Central memory CD4-positive, alpha-beta T cell (primary cell): ENCODE measurements at places on chromosomes 2 and 18.

- no peak for DNase-seq
Measured at GRCh38 chr18:62741584-62741983, 26.2 kb downstream of the PHLPP1 start.

- DNase-seq = no peak
Measured at GRCh38 chr2:9950521-9951271, 797 bp upstream of the GRHL1 start.

- DNase-seq = no peak
Measured at GRCh38 chr2:130911996-130912395, 75.3 kb downstream of the ARHGEF4 start.

DNA sequence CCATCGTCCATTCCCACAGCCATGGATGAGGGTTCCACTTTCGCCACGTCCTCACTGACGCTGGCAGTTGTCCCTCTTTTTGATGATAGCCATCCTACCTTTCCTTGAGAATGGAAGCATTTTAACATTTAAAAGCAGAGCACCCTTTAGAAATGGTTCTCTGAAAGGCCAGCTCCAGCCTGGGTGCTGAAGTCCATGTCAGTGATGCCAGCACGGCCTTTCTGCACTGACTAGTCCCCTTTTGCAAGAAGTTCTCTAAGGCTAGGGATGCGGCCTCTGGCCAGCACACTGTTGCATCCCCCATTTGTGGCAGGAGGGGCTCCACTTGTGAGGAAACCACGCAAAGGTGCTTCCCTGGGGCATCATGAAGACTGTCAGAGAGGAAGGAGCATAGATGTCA lies 203.5 kb downstream of the MGAT5 start:
- no peak for DNase-seq

GRCh38 chr18:63907664-63908063 lies at the start of gene SERPINB10:
TSS of gene SERPINB10 (plus strand) at chr18:63907958. CDS start at chr18:63915511, 7,553 bp downstream.
- DNase-seq = no peak

- no peak for DNase-seq
Measured at GRCh38 chr18:57753063-57753462, 50.1 kb downstream of the ATP8B1 start.

DNA sequence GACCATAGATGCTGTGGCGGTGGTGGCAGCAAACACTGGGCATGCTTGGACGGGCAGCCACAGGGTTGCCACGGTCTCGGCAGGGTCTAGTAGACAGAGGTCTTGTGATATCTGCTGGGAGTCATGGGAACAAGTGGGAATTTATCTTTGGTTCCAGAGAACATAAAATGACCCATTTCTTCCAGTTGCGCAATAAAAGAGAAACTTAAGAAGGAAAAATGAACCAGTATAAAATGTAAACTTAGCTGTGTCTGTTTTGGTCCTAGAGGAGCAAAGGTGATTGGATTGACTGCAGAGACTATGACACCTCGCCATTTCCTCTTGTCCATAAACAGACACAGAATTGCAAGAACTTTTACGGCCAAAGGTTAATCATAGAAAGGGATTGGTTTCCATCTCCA lies 132.6 kb upstream of the RBBP8 start:
- no peak for DNase-seq

- no peak for DNase-seq
Measured at GRCh38 chr2:229642371-229642770, 72.0 kb downstream of the DNER start.

- no peak for DNase-seq
Measured at GRCh38 chr18:34871435-34871834, 161.3 kb downstream of the DTNA start.

DNA sequence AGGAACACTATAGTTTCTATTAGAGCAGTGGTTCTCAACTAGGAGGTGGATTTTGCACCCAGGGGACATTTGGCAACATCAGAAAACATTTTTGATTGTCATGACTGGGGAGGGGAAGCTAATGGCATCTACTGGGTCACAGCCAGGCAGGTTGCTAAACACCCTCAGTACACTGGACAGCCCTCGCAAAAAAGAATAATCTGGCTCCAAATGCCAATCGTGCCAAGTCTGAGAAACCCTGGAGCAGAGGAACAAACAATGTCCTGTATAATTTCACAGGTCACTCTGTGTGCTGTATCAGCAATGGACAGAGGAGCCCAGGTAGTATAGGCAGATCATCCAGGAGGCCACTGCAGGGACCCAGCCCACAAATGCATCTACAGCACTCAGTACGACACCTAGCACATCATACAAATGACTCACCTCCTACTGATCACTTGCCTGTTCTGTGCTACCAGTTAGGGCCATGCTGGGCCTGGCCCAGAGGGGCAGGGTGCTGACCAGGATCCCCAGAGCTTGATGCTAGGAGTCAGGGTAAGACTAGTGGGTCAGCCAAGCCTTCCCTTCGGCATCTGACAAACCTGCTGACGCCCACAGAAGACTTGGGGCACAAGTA lies 37.6 kb downstream of the SFXN5 start:
- DNase-seq = no peak

- DNase-seq = no peak
Measured at GRCh38 chr2:176692533-176692932, 423.3 kb downstream of the MTX2 start.

GRCh38 chr2:135942936-135943688 lies 42.3 kb downstream of the DARS1 start:
- DNase-seq = no peak

DNA sequence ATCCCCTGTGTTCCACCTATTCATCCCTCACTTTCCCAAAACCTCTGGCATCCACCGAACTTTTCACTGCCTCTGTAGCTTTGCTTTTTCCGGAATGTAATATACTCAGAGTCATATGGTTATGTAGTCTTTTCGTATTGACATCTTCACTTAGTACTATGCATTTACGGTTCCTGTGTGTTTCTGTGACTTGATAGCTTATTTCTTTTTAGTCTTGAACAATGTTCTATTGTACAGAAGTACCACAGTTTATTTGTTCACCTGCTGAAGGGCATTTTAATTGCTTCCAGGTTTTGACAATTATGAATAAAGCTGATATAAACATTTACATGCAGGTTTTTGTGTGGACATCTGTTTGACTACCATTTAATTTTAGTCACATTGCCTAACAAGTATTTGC lies 154.7 kb upstream of the DOK6 start:
- DNase-seq = no peak

- DNase-seq = no peak
Measured at GRCh38 chr2:139585101-139585500, 804.9 kb upstream of the NXPH2 start.

- DNase-seq = no peak
Measured at GRCh38 chr2:28842042-28842441, 28.1 kb downstream of the TRMT61B start.

GRCh38 chr2:59490192-59490591 lies 1063.3 kb downstream of the BCL11A start:
- no peak for DNase-seq

- DNase-seq = no peak
Measured at GRCh38 chr2:2886922-2887321, 490.7 kb downstream of the EIPR1 start.

DNA sequence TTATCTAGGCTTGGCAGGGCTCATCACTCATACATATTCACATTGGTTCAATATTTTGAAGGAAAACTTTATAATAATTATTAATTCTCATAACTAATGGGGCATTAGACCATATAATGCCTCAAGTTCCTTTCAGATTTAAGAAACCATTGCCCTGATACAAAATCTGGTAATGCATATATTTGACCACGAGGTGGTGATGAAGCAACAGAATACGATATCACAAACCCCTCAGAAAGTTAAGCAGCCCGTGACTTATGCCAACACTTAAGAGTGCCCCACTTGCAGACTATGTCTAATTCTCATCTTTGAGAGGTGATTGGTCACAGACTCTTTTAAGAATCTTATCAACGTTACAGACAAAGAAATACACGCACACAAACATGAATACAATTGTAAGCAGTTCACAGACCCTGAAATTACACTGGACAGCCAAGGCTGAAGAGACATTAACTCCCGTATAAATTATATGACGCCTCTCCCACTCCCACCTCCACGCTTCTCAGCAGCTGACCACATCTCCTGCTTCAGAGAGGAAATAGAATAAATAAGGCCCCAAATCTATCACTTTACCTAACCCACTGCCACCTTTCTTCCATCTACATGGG lies 20.7 kb upstream of the DNAH6 start:
- DNase-seq = peak; percentile 68

- DNase-seq = no peak
Measured at GRCh38 chr18:9751371-9752031, 43.4 kb downstream of the RAB31 start.

DNA sequence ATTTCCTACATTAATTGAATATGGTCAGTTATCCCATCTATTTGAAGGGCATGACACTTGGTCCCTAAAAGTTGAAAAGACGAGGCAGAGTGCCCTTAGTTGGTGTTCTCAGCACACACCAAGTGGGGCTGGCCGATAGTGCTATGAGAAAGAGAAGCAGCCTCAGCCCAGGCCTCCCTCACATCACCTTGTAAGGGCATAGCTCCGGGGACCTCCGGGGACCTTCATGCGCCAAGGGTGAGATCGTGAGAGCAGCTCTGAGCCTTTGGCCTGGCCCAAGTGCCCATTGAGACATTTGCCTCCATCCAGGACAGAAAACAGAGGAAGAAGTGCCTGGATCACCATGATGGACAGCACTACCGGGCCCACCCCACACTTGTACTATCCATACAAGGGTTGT lies 244.3 kb upstream of the COPS8 start:
- no peak for DNase-seq
